Stimulated activated CD4-positive, alpha-beta T cell treated with anti-CD3 and anti-CD28 coated beads, Interleukin-1b, Interleukin-23, amount 100 ng/mL, for 24 hours (primary cell): ENCODE measurements at places on chromosomes 4 and X.
A peak's percentile ranks its signal among the peaks of the same experiment; 100 is the strongest.

DNA sequence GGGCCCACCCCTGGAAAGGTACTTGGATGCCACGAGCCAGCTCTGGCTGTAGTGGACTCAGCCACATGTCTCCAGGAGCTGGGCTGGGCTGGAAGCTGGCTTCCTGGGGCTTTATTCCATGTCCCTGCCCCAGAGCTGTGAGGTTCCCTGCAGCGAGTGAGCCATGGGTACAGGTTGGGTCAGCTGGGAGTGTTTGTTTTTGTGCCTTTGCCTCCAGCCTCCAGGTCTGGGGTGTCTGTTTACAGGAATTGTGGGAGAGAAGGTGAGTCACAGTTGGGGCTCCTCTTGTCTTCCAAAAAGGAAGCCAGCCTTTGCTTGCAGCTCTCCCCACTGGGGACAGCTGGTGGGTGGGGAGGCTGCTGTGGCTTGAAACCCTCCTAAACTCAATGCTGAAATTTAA, 21.5 kb downstream of the SORCS2 start:
- DNase-seq = no peak

DNA sequence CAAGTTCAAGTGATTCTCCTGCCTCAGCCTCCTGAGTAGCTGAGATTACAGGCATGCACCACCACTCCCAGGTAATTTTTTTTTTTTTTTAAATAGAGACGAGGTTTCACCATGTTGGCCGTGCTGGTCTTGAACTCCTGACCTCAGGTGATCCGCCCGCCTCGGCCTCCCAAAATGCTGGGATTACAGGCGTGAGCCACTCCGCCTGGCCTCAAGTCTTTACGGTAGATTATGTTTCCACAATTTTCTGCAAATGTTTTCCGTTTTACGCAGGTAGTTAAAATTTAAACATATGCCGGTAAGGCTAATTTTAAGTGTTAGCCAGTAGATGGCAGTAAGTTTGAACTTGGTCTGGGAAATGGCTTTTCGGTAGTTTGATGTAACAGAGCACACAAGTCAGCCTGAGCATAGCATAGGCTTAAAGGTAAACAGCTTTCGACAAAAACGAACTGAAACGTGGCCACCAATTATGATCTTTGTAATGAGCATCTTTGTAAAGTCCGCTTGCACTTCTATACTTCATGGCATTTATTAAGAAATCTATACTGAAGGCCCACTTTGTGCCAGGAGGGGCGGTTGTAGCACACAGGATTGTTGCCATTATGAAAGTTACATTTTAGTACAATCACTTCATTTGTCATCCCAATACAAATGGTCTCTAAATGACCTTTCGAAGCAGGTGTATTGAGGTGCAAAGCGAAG, 31.1 kb downstream of the CCKAR start:
- DNase-seq = no peak

- no peak for DNase-seq
Observed at GRCh38 chr4:47060561-47060960, 29.2 kb downstream of the GABRB1 start.

GRCh38 chr4:173174594-173175012, 6.0 kb downstream of the GALNT7 start:
- no peak for DNase-seq

DNA sequence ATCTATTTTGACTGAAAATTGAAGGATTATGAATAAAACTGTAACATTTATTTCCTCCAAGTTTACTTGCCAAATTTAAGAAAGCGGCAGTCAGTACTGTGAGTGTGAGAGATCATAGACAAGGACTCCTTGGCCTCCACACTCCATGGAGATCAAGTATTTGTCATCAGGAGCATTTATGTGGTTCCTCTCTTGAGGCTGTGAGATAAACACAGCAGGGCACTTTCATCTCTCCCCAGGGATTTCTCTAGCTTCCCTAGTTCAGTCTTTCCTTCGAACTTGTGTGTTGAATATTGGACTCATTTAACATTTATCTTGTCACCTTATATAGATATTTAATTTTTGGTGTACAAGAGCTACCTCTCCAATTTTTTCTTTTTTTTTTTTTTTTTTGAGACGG, 40.8 kb downstream of the PDE5A start:
- DNase-seq = no peak

- no peak for DNase-seq
Observed at GRCh38 chrX:9257718-9258420, 207.0 kb upstream of the TBL1X start.

DNA sequence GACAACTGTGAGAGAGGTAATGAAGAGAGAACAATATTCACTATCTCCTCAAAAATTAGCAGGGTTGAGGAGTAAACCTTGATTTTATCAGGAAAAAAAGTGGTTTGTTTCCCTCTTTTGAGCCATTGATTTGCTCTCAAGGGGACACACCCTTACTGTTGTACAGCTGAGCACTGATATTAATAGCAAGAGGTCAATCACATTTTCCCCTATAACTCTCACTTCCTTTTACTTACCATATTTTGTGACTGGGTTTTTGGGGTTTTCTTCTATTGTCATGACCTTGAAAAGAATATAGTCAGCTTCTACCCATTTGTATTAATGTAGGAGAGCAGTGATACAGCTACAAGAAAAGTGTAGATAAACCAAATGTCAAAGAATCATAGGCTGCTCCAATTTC, 70.2 kb upstream of the LONRF3 start:
- no peak for DNase-seq

DNA sequence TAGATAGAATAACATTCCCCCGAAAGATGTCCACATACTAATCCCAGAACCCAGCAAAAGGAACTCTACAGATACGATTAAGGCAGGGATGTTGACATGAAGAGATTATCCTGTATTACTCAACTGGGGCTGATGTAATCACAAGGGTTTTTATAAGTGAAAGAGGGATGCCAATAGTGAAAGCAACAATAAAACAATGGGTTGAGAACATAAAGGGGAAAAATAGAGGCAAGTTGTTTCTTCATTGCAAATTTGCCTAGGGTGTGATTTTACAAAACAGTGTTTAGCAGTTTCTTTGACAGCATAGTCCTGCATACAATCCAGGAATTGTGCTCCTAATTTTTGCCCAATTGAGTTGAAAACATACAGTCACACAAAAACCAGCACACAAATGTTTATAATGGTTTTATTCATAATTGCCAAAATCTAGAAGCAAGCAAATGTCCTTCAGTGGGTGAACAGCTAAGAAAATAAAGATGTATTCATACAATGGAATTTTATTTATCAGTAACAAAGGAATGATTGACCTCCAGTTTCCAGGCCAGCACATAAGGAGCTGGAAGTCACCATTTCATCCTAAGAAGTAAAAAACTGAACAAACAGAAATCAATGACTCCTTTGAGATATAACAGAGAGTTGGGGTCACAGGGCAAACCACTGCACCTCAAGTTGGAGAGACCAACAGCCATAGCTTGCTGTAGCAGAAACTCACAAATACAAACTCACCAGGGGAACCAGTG, 107.2 kb downstream of the CENPC start:
- DNase-seq = no peak

- no peak for DNase-seq
Observed at GRCh38 chrX:101171883-101172400, 47.6 kb upstream of the DRP2 start.

DNA sequence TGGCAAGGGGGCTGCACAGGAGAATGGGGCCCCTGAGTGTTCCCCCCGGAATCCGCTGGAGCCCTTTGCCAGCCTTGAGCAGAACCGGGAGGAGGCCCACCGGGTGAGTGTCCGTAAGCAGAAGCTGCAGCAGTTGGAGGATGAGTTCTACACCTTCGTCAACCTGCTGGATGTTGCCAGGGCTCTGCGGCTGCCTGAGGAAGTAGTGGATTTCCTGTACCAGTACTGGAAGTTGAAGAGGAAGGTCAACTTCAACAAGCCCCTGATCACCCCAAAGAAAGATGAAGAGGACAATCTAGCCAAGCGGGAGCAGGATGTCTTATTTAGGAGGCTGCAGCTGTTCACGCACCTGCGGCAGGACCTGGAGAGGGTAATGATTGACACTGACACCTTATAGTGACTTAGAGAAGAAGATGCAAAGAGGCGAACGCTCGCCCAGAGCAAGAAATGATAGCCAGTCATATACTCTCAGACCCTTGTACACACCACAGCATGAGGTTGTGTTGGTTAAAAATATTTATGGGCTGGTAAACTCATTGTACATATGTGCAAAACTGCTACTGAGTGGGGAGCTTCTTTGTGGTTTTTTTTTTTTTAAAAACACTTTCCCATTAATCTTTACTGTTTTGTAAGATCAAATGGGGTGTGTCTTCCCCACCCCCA, 52.5 kb downstream of the JADE1 start:
- no peak for DNase-seq

DNA sequence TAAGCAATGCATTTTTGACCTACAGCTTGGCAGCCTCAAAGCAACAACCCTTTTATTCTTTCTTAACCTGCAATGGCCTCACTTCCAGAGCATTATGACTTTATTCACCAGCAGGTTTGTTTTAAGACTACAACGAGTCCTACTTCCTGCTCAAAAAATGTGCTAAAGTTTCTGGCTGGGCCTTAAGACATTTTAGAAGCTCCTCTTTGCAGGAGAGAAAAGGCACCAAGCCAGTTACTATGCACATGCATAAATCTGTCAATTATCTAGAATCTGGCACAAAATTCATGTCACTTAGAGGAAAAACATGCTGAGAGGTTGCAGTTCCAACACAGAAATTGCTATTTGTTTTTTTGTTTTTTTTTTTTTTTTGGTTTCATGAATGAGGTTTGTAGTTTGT, 223.0 kb upstream of the EPHA5 start:
- DNase-seq = no peak

- no peak for DNase-seq
Observed at GRCh38 chr4:95255396-95256107, 293.2 kb downstream of the UNC5C start.

- no peak for DNase-seq
Observed at GRCh38 chr4:19557161-19557560, 694.5 kb upstream of the SLIT2 start.

- no peak for DNase-seq
Observed at GRCh38 chr4:40874901-40875300, 125.1 kb downstream of the NSUN7 start.

DNA sequence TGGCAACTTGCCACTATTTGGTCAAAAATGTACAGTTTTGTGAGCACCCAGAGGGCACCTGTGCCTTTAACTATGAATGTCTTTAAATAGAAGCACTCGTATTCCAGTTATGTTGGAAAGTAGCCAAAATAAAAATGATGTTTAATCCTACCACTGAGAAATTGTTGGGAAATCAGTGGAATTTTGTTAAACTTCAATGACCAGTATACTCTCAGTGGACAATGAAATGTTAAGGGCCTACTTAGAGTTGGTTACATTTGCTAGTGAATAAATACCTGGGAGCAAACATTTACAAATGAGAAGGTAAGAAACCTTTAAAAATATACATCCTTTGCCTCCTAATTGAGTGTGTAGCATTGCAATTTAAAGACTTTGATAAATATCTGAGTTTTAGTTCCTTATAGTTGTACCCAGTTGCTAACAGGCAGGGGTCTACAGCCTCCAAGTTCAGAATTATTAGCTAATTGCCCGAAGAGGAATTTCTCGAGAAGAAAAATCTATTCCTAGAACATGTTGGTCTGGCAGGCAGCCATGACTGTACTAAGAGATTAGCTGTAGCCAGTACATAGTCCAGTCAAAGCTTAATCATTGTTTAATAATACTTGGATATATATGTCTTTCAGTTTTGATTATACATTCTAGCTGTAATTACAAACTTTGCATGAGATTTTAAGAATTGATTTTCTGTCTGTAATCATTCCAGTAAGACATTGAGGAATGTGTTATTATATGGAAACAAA, 93.2 kb downstream of the IL1RAPL2 start:
- DNase-seq = no peak

GRCh38 chr4:100146756-100147155, 43.5 kb downstream of the DDIT4L start:
- no peak for DNase-seq

DNA sequence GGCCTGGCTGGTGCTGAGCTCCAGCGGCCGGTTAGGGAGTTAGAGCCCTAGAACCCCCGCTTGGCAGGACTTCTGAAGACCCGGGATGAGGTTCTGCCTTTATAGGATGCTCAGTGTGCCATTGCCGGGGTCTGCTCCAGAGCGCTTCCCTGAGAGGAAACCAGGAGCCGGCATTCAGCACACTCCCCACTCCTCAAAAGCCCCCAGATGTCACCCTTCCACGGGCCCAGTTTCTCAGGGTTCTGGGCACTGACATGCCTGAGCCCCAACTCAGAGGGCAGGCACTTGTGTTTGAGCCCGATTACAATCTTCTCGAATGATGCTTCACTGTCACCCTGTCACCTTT, 6.5 kb downstream of the NKX3-2 start:
- DNase-seq = no peak

GRCh38 chrX:131059246-131059645, 1.1 kb downstream of the ARHGAP36 start:
- DNase-seq = no peak

GRCh38 chr4:7759216-7759615, 180.4 kb downstream of the AFAP1 start:
- DNase-seq = peak; percentile 21

DNA sequence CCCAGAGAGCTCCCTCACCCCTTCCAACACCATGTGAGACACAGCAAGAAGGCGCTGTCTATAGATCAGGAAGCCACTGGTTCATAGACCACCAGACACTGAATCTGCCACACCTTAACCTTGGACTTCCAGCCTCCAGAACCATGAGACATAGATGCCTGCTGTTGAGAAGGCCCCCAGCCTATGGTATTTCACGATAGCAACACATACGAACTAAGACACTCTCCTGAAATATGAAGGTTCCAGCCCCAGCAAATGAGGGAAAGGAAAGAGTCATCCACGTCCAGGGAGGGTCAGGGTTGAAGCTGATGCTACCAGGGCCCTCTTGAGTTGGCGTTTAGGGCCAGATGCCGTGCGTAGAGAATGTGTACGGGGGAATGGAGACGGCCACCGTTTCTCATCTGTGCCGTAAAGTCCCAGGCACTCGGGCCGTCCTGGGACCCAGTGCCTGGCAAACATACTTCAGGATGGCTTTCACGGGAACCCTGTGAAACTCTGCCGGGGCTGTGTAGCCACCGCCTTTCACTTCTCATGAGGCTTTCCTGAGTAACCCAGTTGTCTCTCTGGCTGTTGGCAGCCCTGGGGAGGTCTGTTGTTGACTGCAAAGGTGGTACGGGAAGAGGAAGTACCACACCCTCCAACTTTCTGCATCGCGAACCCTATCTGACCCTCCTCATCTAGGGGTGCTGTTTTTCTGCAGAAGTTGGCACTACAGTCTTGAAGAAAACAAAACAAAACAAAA, 17.7 kb upstream of the P2RY8 start:
- no peak for DNase-seq

DNA sequence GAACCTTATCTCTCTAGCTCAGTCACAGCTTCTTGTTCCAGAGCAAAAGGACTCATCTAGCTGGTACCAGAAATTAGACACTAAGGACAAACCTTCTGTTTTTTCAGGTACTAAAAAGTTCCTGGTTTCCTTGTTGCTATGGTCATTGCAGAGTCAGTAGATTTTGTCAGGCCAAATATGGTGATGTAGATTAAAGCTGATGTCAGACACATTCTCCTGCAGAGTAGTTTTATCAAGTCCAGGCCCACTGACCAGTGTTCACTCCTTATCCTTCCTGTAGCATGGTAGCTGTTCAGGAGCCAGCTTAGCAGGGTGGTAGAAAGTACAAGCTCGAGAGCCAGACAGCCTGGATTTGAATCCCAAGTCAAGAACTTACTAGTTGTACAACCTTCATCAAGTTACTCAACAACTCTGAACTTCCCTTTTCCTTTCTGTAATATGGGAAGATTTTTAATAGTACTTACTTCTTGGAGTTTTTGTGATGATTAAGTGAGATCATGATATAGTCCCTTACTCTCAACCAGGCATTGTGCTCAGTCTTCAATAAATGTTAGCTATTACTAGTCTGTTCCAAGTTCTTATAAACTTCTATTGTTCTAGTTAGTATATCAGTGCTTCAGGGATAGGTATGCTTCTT, 17.9 kb downstream of the OCRL start:
- DNase-seq = no peak
